ENCODE measurements at places on chromosomes 13 and 19.
A peak's percentile ranks its signal among the peaks of the same experiment; 100 is the strongest.

DNA sequence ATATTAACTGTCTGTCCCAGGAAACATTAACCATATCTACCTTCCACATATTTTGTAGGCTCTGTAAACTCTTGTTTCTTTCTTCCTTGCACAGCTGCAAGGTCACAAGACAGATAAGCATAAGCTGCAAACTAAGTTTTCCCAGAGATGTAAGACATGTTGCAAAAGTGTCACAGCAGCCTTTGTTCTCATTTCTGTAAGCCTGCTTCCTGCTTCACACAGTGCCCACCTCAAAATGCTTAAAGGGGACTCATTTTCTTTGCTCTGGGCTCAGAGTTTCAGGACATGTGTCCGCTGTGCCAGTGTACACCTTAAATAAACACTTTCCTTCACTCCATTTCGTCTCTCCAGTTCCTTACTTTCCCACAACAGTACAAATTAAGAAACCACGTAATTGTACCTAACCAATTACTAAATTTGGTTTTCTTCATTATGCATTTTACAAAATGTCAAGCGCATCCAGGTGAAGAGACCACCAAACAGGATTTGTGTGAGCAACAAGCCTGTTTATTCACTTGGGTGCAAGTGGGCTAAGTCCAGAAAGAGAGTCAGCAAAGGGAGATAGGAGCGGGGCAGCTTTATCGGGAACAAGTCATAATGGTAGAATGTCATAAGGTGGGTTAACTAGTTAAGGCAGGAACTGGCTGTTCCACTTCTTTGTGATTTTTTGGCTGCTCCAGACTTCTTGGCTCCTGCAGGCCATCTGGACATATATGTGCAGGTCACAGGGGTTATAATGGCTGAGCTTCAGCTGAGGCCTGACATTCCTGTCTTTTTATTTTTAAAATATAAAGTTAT, 12.7 kb upstream of the ZNF431 start:
- DNase-seq, result no peak

GRCh38 chr19:55066107-55066709, 3.3 kb upstream of the RDH13 start:
- no peak for DNase-seq

DNA sequence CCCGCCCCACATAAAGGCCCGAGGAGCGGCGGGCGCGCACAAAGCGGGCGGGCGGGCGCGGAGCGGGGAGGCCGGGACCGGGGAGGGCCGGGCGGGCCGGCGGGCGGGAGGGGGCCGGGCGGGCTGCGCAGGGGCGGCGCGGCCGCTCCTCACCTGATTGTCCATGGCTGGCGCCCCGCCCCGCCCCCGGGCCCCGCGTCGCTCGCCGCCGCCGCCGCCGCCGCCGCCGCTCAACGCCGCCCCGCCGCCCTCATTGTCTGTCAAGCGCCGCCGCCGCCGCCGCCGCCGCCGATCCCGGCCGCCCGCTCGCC, 200 bp downstream of the MLLT1 start:
- no peak for DNase-seq

DNA sequence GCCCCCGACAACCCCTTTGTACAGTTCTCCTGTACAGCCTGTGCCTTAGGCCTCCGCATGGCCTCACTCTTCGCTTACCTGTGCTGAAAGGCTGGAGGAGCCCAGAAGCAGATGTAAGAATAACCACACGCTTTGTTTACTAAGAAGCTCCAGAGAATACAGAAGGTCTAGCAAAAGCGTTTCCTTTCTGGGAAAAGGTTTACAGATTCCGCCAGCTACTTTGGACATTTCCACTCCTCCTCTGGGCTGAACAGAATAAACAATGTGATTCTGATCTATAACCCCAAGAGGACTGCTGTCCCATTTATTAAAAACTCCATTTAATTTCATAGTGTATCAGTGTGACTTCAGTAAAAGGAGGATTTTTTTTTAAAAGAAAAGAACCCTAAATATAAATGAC, 339.2 kb downstream of the DNAJC15 start:
- DNase-seq, result no peak

DNA sequence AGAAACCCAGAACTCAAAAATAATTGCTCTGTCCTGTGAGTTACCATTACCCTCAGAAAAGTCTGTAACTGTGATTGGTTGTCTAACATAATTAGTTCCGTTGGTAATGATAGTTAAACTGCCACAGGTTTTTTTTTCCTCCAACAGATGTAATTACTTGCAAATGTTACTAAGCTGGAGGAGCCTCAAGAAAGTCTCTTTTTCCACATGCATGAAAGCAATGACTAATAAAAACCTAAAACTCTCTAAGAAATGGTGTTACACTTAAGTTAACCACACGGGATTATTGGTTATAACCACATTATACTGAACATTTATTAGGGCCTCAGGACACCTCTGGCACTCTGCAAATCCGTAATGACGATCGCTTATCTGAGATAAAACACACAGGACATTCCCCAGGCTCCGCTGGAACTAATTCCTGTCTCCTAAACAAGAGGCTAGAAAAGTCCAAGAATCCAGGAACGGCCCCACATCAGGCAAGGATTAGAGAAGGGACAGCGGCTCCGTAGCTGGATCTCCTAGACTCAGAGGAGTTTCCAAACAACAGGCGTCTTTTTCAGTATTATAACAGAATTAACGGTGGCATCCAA, 753 bp downstream of the ZNF235 start:
- peak; percentile 28 for DNase-seq

DNA sequence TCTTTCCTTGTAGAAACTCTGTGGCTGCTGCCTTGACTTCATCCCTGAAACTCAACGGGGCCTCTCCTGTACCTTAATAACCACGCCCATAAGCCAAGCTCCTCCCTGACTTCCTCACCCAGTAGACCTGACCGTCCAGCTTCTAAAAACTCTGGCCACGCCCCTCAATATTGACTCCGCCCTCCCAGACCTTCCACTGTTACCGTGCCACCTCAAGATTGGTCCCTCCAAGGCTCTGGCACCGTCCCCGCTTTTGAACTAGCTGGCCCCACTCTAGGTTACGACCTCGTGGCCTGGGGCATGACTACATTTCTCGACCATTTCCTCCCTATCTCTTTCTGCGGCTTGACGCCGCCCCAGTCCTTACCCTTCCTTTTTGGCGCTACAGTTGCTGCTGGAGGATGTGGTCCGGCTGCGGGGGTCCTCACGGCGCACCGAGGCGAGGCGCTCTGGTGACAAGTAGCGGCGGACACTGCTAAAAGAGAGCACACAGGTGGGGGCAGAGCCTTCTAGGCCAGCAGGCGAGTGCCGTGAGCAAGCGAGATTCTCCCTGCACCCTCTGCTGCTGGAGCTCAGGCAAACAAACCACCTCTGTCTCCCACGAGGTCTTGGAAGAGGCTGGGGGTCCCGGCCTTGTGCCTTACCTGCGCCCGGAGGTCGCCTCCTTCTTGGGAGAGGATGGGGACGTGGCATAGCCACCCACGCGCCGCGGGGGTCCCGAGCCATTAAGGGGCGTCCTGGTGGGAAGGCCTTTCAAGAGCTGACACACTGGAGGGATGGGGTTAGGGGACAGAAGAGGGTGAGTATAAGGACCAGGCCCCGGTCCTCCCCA, 2.3 kb upstream of the EML2 start:
- DNase-seq, result peak; percentile 96

GRCh38 chr13:48009284-48009683, 8.2 kb upstream of the SUCLA2 start:
- DNase-seq, result peak; percentile 77

GRCh38 chr19:53883231-53883661, 1.2 kb downstream of the PRKCG start:
- DNase-seq, result no peak

DNA sequence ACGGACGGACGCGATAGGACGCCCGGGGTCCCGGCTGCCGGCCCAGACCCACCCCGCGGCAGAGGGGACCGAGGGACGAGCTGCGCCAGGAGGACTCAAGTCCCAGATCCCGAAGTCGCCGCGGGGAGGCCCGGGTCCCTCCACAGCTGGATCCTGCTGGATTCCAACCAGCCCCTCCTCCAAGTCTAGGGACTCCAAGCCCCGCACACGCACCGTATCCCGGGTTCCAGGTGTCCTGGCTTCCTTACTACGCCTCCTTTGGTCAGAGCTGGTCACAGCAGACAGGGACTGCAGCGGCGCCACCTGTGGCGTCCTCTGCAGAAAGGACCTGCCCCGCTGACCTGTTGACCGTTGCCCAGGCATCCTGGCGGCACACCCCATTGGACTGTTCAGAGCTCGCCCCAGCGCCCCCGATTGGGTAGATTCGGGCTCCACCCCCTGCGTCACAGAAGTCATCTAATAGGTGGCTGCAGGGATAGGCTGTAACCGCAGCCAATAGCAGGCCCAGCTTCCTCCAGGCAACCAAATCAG, 29.0 kb upstream of the ZNF709 start:
- no peak for DNase-seq

DNA sequence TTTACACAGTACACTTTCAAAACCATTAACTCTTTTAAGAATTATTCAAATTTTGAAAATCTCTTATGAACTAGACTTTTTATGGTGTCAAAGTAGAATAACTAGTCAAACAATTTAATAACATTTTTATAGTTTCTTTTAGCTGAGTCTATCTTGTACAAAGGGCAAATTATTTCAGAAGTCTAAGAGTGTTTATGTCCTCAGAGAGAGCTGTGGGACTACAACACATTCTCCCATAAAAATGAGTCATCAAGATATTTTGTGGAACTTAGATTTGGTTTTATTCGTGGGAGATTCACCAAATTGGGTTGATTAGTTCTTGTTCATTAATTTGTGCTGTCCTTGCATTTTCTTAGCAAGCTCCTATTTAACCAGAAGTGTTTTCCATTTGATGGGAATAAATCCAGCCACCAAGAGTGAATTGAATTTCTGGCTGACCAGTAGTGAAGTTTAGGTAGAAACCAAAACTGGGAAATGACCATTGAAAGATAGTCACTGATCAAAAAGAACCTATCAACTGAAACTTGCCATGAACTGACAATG, 291.0 kb downstream of the DLEU7 start:
- DNase-seq, result no peak

DNA sequence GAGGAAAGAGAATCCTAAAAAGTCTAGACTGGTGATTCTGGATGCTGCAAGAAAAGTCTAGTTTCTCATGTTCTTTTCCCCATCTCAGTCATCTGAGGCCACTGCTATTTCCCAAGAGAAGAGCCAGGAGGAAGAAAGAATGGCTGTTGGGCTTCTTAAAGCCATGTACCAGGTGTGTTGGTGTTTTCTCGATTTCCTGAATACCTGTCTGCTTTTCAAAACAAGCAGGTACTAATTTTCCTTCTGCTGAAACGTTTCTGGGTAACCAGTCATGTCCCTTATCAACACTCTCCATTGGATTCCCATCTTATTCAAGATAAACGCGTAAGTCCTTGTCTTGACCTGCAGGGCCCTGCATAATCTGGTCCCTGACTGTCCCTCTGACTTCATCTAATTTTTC, 1.1 kb downstream of the ZNF570 start:
- no peak for DNase-seq

- DNase-seq, result no peak
Observed at GRCh38 chr19:9321338-9321737, 2.6 kb upstream of the ZNF559 start.

- no peak for DNase-seq
Observed at GRCh38 chr13:103451656-103452055, 385.4 kb upstream of the SLC10A2 start.

DNA sequence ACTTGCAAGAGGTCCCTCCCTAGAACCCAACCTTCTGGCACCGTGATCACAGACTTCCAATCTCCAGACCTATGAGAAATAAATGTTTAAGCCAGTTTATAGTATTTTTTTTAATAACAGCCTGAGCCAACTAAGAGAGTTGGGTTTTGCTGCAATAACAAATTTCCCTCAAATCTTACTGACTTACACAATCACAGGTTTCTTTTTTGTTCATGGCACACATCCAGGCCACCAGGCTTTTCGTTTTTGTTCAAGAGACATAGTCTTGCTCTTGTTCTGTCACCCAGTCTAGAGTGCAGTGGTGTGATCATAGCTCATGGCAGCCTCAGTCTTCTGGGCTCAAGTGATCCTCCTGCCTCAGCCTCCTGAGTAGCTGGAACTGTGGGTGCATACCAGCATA, 2.0 kb upstream of the SELENOV start:
- DNase-seq, result no peak

- peak; percentile 1 for DNase-seq
Observed at GRCh38 chr13:90055121-90055520, 1292.4 kb upstream of the MIR17HG start.

DNA sequence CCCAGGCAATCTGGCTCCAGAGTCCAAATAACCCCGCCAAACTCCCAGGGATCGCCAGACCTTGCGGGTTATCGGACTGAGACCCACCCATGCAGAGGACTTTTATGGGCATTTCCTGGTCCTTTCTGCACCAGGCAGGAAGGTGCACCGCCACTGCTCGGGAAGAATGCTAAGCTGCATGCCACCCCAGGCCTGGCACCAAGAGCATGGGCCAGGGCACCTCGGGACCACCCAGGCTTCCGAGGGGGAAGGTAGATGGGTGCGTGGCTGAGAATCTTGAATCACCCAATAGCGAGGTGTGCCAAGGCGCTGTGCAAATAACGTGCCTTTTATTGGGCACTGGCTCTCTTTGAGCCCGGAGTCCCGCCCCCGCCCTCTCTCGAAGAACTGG, 422 bp upstream of the ZNF575 start:
- DNase-seq, result peak; percentile 25

DNA sequence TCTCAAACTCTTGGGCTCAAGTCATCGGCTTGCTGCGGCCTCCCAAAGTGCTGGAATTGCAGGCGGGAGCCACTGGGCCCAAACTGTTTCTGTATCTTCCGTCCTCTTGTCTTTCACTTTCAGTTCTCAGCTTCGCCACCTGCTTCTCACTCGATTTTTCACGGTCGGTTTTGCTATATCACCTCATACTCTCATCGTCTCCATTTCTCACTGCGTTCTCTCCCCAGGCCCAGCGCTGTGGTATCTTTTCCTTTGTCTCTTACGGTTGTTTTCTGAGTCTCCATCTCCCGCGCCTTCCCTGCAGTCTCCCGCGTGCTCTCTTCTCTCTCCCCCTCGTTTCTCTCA, 14.9 kb downstream of the SSC5D start:
- DNase-seq, result no peak

DNA sequence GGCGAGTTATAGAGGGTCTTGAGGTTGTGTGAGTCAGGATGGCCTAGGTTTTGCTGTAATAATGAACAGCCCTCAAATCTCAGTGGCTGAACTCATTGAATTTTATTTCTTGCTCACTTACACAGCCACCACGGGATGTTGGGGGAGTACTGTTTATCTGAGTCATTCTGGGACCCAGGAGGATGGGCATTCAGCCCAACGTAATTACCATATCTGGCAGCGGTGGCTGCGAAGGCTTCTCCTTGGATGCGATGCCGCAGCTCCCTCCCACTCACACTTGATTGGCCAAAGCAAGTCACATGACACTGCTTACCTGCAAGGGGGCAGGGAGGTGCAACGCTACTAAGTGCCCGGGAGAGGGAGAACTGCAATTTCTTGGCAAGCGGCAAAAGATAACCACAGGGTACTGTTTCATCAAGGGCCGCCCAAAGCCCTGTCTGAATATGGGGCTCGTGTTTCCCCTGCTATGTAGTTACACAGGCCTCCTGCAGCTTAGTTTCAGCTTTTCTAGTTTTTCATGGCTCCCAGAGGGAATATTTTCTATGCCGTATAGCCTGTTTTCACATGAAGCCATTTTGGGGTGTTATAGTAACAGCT, 19.9 kb downstream of the ZSWIM9 start:
- peak; percentile 79 for DNase-seq

Data from RWPE1 (cell line).